ENCODE measurements at places on chromosomes 11 and 22.
A peak's percentile ranks its signal among the peaks of the same experiment; 100 is the strongest.

DNA sequence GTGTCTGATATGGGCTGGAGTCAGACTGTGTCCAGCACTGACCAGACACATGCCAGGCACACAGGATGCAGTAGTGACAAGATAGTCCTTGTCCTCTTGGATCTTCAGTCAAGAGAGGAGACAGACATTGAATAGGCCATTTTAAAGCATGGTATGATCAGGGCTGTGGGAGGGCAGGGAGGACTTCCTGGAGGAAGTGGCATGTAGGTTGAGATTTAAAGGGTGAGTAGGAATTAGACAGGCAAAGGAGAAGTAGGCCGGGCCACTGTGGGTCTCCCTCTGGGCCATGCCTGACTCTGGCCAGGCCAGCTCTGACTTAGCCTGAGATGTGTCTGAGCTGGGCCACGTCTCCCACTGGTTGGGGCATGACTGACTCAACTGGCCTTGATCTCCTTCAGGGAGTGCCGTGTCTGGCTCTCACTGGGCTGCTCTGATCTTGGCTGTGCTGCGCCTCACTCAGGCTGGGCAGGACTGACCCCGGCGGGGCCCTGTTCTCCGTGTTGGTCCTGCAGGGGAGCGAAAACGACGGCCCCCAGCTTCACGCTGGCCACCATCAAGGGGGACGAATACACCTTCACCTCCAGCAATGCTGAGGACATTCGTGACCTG lies 71.2 kb downstream of the MYO7A start:
- no peak for DNase-seq

GRCh38 chr11:12050470-12051286 lies 42.3 kb upstream of the DKK3 start:
- DNase-seq: no peak

GRCh38 chr22:22692707-22693530 lies 48.5 kb downstream of the GGTLC2 start:
- peak; percentile 61 for DNase-seq

GRCh38 chr22:49958366-49958921 lies 2.1 kb upstream of the PIM3 start:
- DNase-seq: no peak

GRCh38 chr11:95924414-95924760 lies 480 bp upstream of the MTMR2 start:
- no peak for DNase-seq

GRCh38 chr11:114036147-114036811 lies 23.2 kb upstream of the ZBTB16 start:
- DNase-seq: peak; percentile 42

DNA sequence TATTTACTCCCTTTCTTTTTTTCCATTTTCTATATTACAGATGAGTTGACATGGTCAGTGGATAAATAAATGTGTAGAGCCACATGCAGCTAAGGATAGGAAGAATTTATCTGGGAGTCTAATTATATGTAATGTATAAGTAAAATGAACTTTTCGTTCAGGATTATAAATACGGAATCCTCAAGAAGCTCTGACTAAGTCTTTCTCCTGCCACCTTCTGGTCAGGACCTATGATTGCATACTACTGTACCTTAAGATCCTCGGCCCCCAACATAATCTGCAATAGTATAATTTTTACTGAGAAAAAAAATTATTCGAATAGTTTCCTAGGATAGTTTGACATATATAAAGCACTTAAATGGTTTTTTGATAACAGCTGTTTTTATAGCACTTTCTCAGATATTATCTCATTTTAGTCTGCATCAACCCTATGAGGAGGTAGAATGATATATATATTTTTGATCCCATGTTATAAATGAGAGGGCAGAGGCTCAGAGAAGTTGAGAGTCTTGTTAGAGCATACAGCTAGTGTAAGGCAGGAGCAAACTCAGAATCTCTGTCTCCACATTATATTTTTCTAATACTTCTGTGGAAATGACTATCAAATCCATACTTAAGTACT lies 36.1 kb downstream of the CCDC90B start:
- no peak for DNase-seq

DNA sequence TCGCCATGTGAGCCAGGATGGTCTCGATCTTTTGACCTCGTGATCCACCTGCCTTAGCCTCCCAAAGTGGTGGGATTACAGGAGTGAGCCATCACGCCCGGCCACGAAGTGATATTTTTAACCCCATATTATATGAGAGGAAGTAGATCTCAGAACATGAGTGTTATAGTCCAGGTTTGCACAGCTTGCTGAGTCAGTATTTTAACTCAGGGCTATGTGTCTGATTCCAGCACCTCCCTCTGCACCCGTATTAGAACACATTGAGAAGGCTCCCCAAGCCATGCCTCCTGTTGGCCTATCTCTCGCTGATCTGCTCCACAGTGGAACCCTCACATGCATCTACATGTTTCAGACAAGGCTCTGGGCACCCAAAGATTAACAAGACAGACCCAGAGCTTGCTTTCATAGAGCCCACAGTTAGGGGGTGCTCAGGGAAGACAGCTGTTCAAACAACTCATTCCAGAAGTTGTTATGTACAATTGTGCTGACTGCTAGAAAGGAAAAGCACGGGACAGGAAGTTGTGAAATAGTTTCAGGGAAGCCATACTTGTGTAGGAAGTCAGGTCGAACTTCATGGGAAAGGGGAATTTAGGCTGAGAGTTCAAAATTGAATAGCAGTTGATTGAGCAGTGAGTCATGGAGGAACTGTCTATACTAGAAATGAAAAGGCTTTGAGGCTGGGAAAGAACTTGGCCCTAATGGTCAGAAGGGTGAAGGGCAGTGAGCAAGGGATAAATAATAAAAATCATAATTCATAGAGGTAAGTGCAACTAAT lies 49.3 kb upstream of the CLPB start:
- DNase-seq: no peak

GRCh38 chr22:27507111-27507611 lies 294.4 kb downstream of the MN1 start:
- DNase-seq: no peak

GRCh38 chr11:134032043-134032442 lies 36.8 kb upstream of the JAM3 start:
- DNase-seq: no peak

- DNase-seq: no peak
Observed at GRCh38 chr11:110337570-110338193, 41.3 kb upstream of the RDX start.

DNA sequence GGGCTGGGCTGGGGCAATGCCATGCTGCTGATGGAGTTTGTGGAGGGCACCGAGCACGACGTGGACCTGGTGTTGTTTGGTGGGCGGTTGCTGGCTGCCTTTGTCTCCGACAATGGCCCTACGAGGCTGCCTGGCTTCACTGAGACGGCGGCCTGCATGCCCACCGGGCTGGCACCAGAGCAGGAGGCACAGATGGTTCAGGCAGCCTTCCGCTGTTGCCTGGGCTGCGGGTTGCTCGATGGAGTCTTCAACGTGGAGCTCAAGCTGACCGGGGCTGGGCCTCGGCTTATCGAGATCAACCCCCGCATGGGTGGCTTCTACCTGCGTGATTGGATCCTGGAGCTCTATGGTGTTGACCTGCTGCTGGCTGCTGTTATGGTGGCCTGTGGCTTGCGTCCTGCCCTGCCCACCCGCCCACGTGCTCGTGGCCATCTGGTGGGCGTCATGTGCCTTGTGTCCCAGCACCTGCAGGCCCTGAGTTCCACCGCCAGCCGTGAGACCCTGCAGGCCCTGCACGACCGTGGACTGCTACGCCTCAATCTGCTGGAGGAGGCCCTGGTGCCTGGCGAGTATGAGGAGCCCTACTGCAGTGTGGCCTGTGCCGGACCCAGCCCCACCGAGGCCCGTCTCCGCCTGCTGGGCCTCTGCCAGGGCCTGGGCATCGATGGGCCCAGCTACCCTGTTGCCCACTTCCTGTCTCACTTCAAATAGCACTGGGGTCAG lies 4.2 kb upstream of the RPS6KB2 start:
- no peak for DNase-seq

- no peak for DNase-seq
Observed at GRCh38 chr11:41235668-41236067, 223.8 kb downstream of the LRRC4C start.

DNA sequence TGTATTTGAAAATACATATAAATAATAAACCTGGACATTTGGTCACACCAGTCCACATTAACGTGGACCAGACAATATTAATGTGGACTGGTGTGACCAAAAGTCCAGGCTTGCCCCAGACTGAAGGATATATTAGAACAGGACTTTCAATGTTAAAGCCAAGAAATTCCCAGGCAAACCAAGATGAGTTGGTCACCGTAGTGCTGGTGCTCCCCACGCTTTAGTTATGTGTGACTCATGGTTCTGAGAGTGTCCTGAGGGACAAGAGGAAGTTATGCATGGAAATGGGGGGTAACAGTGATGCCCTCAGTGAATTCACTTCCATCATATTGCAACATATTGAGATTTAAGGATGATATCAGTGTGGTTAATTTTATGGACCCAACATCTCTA lies 31.4 kb downstream of the POU2AF1 start:
- no peak for DNase-seq

GRCh38 chr11:57940044-57940756 lies 83.5 kb upstream of the OR9Q1 start:
- no peak for DNase-seq

DNA sequence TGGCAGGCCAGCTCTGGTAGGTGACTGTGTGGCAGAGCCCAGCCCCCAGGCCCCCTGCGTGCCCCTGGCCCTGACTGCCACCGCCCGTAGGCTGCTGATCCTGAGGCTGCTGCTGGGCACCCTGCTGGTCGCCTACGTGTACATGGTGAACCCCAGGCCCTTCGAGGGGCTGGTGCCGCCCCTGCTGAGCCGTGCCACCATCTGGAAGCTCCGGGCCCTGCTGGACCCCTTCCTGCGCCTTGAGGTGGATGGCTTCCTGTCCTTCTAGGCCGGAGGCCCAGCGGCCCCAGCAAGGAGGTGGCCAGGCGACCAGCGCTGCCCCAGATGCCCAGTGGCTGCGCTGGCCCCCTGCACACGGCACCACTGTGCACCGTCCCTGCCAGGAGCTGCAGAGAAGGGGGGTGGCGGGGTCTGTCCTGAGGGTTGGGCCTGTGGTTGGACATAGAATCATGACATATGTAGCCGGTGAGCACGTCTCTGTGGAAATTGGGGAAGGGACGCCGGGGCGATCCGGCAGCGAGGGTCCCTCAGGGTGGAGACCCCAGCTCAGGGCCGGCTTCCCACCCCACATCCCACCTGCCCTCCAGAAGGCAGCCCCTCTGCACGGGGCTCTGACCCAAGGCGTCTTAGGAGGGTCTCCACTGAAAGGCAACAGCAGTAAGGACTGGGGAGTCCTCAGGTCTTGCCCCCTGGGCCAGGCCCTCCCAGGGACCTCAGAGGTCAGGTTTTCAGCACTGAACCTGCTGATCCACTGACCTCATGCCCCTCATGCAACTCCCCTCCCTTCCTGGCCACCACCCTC lies 185.4 kb downstream of the IGLL1 start:
- no peak for DNase-seq

GRCh38 chr11:12577725-12578644 lies 96.2 kb upstream of the TEAD1 start:
- no peak for DNase-seq

GRCh38 chr11:47538741-47539565 lies 14.0 kb downstream of the CELF1 start:
- DNase-seq: no peak

- peak; percentile 86 for DNase-seq
Observed at GRCh38 chr22:39598017-39598965, 27.7 kb downstream of the CACNA1I start.

- DNase-seq: peak; percentile 58
Observed at GRCh38 chr22:29310863-29311339, 4.5 kb downstream of the GAS2L1 start.

- no peak for DNase-seq
Observed at GRCh38 chr22:33580310-33580709, 340.0 kb downstream of the LARGE1 start.

DNA sequence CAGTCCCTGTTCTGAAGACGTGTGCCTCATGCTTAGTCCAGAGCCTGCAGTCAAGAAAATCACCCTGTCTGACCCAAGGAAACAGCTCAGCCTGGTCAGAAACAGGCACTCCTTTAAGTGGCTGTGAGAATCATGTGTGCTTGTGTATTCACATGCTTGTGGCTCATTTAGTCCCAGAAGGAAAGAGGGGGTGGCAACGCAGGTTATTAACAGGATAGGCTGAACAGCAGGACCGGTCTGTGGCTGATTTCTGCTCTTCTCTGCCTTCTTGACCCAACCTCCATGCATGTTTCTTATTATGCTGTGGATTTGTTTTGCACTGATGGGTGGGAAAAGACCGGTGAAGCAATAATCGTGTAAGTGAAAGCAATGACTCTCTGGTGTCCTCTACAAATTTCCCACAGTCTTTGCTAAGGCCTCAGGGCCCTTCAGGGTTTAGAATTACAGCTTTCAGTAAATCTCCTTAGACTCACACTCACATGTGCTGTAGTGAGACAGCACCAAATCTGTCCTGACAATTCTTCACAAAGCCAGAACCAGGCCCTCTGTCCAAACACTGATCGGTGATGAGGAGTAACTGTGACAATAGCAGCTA lies 288.1 kb downstream of the ETS1 start:
- no peak for DNase-seq

DNA sequence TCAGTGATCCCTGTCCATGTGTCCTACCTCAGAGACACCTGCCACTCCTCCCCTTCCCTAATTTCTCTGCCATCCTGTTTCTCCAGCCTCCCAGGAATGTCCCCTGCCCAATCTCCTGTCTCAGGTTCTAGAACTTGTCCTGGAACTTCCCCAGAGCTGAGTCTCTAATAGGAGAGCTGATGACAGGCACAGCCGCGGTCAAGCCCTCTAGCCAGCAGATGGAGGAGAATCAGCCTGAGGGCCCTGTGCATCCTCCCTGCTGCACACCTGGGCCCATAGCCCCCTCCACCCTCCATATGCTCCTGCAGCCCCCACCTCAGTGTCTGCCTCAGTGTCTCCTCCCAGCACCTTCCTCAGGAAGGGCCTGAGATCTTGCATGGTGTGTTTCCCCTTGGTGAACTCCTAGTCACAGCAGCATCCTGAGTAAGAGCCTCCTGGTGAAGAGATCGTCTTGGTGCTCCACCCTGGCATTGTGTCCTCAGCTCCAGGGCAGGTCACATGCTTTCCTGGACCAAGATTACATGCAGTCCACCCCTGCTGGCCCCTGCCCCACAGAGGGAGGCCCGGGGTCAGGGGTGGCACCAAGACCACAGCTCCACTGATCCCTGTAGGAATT lies 43.9 kb upstream of the VPREB1 start:
- DNase-seq: no peak

DNA sequence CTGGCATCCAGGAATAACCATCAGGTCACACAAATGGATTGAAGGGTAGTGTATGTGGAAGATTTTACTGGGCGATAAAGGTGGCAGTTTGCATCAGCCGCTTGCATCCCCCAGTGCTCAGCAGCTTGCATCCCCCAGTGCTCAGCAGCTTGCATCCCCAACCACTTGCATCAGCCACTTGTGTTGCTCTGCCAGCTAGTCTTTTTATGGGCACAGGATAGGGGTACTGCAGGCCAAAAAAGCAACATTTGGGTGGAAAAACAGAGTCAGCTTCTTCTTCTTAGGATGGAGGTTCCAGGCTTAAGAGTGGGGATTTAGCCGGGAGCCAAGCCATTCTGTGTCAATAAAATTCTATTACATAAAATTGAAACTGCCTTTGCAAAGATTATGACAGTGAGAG lies 23.2 kb upstream of the FEZ1 start:
- no peak for DNase-seq

All from stimulated activated CD4-positive, alpha-beta T cell treated with anti-CD3 and anti-CD28 coated beads, Interleukin-4, amount 100 ng/mL, for 48 hours (primary cell).